Trophoblast cell (in vitro differentiated cells and primary cell): ENCODE measurements at places on chromosomes 3 and 15.

DNA sequence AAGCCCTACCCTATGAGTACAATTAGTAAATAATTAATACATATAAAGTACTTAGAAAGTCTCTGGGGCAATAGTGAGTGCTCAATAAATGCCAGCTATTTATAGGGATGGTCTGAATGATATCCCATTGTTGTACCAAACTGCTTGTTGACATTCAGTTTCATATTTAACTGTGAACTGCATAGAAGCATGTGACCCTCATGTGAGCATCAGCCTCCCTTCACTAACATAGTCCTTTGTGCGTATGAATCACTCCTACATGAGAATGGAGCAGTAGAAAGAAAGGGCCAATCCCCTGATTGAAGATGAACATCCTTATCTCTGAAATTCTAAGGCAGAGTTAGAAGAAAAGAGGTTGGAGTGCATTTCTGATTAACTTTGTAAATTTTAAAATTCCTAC is 68.7 kb upstream of the ATP10A start:
- DNase-seq: no peak

DNA sequence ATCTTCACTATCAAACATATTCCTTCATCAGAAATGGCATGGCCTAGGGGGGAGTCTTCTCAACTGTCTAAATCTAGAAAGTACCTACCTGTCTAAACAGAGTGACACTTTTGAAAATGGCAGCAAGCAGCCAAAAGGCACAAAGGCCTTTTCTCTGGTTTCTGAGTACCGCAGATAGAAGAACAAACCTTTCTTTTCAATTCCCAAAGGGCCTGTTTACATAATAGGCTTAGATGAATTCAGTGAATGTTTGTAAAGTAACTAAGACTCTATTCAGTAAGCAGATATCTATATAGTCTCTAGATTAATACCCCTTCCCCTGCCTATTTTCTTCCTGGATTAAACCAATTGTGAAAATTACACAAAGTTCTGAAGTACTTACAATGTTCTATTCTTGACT is 7.1 kb downstream of the MYEF2 start:
- no peak for DNase-seq

DNA sequence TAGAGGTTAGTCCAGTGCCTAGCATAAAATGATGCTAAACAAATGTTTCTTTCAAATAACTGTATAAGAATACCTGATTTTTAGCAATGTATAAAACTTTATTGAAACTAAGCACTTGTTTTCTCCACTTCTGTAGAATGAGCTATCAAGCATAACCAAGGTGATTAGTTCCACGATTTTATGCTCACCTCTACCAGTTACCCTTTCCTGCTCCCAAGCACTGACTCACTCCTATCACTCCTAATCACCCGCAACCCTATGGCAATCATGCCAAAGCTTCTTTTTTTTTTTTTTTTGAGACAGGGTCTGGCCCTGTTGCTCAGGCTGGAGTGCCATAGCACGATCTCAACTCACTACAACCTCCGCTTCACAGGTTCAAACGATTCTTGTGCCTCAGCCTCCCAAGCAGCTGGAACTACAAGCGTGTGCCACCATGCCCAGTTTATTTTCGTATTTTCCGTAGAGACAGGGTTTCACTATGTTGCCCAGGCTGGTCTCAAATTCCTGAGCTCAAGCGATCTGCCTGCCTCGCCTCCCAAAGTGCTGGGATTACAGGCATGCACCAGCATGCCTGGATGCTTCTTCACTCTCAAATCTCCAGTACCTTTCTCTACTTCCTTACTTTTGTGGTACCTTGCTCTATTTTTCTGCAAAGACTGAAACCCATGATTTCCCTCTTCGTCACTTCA is 3.9 kb downstream of the HSPBAP1 start:
- DNase-seq: peak; percentile 62

DNA sequence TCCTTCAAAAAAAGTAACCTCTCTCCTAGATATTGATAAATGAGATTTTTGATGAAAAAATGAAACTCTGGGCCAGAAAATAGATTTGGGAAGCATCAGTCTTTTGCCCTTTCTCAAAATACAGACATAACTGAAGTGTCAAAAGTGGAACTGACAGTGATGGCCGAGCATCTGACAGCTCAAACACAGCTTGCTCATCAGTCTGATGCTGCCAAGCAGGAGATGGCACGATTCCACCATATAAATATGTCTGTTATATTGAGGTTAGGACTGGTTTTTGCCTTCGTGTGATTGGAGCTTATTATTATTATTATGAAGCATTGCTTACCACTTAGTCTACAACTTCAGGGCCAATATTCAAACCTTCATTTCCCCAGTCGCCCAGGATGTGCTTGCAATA is 152.6 kb upstream of the EPHA3 start:
- no peak for DNase-seq

GRCh38 chr3:120506076-120506827 is 55.5 kb upstream of the FSTL1 start:
- DNase-seq: no peak

DNA sequence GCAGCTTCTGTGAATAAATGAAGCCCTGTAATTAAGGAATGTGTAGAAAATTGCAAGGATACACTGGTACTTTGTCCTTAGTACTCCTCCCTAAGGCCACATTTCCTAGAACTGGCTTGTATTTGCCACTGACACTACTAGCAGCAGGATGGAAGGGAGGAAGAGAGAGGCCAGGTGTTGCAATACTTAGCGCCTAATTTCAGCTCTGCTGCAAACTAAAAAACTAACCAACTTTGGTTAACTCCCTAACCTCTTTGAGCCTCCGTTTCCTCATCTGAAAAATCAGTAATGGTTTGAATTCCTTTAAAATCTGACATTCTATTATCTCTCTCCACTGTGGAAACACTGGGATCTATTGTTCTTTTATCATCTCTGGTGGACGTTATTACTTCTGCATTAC is 257.0 kb downstream of the SV2B start:
- DNase-seq: no peak

- DNase-seq: peak; percentile 52
These were observed 42.6 kb downstream of the MGLL start for GRCh38 chr3:127779747-127780146.

DNA sequence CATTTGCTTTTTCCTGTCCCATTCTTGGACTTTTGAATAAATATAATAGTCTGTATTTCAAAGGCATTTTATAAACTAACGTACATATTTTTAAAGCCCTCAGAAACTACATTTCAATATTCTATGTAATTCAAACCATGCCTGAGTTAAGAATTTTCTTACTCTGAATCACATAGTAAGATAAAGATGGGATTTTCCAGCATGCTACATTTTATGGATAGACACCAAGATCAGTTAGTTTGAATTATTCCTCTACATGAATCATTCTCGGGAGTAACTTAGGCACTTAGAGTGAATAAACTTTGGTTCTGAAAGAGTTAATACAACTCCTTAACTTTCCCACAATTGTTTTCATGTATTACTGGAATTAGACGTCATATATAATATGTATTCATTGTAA is 713.3 kb upstream of the CBLB start:
- no peak for DNase-seq

GRCh38 chr3:18228060-18228459 is 197.1 kb downstream of the SATB1 start:
- no peak for DNase-seq

- DNase-seq: no peak
These were observed 106.1 kb upstream of the GMNC start for GRCh38 chr3:190968616-190969015.
